RKO (cell line): ENCODE measurements at places on chromosomes 12 and 14.

GRCh38 chr12:83077041-83077440, 390.3 kb downstream of the TMTC2 start:
- DNase-seq = no peak

- no peak for DNase-seq
Observed at GRCh38 chr14:67722293-67722692, 20.6 kb downstream of the RDH12 start.

DNA sequence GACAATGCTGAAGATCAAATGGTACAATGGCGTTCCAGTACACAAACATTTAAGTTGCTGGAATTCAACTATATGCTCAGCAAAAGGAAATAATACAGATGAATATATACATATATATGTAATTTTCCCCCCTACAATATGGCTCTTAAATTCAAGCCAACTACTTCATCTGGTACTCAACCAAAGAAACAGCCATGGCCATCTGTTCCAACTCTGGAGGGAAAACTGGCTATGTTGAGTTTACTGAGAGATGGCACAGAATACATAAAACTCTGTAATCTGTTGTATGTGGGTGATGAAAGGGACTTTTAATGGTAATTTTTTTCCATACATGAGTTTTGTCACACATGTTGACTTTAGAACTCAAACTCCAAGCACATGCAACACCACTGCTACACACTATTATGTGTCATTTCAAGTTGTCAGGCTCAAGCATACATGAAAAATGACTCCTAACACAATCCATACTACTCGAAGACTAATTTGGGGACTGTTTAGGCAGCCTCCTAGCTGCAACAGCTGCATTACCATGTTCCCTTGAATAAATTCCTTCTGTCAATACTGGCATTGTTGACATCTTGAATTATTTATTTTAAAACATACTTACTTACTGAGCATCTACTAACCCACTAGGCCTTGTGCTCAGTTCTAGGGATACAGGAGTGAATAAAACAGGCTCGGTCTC, 38.2 kb upstream of the MAP3K9 start:
- no peak for DNase-seq

- DNase-seq = no peak
Observed at GRCh38 chr14:60087668-60088067, 4.1 kb upstream of the PCNX4 start.

DNA sequence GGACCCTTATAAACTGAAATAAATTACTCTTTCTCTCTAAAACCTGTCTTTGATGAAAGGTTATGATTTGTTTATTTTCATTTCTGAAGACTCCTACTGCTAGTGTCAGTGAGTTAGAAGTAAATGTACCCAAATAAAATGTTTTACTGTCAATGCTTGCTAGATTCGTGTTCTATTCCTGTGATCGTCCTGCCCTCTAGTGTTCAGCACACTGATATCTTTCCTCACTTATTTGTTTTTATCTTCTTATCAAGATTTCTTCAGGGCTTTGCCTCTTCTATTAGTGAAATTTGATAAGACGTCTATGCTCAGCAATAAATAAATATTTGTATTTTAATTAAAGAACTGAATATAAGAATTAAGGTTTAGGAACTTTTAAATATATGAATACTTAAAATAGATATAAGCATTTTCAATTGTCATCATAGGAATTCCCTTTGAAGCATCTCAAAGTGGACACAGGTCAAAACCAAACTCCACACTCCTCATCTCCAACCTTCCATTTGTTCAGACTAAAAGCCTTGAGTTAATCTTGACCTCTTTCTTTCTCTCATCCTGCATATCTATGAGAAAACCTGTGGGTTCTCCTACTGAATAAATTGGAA, 75.8 kb downstream of the C12orf50 start:
- DNase-seq = peak; percentile 70
